Stimulated activated CD4-positive, alpha-beta T cell treated with anti-CD3 and anti-CD28 coated beads, TNF-alpha, amount 100 ng/mL, for 24 hours (primary cell): ENCODE measurements at places on chromosomes 11 and 22.

DNA sequence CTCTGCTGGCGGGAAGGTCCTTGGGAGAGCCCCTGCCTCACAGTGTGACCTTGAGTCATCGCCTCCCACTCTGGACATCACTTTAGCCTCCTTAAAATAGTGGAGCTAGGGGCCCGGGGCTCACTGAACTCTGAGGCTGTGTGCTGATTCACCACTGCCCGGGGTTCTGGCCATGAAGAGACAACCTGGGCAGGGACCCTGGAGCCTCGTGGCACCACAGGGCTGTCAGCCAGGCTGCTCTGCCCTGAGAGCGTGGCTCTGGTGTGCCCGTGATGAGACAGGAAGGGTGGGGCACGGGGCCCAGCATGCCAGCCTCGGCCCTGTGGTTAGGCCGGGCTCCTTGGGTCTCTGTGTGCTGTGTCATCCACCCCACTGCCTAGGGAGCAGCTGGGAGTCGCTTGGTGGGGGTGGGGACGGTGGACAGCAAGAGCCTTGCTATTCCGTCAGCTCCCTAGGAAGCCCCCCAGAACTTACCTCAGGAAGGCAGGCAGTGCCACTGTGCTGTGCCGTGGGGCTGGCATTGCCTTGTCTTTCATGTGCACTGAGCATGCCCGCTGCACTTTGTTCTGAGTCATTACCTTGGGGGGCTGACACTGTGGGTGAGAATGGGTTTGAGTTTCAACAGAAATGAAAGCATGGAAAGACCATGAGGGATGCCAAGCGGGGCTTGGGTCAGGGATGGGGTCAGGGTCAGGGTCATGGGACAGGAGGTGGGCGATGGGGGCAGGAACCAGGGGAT lies 31.7 kb downstream of the TPCN2 start:
- no peak for DNase-seq

GRCh38 chr11:2311353-2312133 lies 9.7 kb downstream of the TSPAN32 start:
- DNase-seq: no peak

DNA sequence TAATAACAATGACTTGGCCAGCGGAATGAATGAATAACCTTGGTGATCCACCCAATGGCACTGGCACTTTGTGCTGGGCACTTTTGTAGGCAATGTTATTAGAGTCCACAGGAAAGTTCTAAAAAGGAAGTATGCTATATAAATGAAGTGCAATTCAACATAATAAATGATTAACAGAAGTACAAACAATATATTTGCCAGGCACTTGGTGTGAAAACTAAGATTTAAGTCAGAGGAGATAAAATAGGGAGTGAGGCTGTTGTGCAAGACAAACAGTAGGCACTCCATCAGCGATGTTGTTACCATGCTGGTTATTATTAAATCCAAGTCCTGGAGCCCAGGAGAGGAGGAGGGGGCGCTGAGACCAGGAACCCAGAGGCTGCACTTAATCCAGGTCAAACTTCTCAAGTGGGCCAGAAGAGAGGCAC lies 173.8 kb downstream of the LARGE1 start:
- DNase-seq: no peak

GRCh38 chr11:123434262-123434661 lies 4.2 kb downstream of the GRAMD1B start:
- DNase-seq: no peak

- DNase-seq: no peak
These were observed 223.9 kb upstream of the ZBED5 start for GRCh38 chr11:11081776-11082175.

- DNase-seq: no peak
These were observed 43.2 kb upstream of the CHKA start for GRCh38 chr11:68164437-68164836.

DNA sequence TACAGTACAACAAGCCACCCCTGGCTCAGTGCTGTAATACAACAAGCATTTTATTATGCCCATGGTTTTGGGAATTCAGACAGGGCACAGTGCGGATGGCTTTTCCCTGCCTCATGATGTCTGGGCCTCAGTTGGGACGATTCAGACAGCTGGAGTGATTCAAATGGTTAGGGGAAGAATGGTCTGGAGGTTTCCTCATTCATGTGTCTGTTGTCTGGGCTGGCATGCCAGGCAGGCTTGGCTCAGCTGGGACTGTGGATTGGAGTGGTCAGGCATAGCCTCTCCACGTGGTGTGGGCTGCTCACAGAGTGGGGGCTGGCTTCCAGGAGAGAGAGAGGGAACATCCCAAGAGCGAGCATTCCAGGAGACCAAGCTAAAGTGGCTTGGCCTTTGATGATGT lies 164.4 kb downstream of the C11orf91 start:
- no peak for DNase-seq

- no peak for DNase-seq
These were observed 36.1 kb downstream of the PPFIA1 start for GRCh38 chr11:70306586-70307033.

DNA sequence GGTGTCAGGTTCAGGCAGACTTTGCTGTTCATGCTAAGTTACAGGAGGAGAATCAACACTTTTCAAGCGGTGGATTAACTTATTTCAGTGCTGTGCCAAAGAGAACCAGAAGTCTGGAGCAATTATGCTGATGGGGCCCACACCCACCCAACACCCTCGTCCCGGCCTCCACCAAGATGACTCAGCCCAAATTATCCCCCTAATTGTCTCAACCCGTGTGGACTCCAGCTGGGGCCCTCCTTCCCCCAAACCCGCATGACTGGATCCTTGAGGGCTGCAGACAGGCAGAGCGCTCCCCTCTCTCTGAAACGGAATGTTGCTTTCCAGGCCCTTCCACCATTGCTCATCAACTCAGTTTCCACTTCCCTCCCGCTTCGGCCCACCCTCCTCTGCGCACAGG lies 34.6 kb upstream of the MN1 start:
- no peak for DNase-seq

GRCh38 chr11:123798513-123799252 lies 7.5 kb downstream of the OR6M1 start:
- no peak for DNase-seq

GRCh38 chr11:97772705-97773104 lies 1248.0 kb upstream of the CNTN5 start:
- no peak for DNase-seq

- no peak for DNase-seq
These were observed 5.8 kb upstream of the BRD1 start for GRCh38 chr22:49833340-49834007.

- no peak for DNase-seq
These were observed 81.3 kb upstream of the BLID start for GRCh38 chr11:122197066-122197987.

- DNase-seq: no peak
These were observed 108.7 kb upstream of the SNX19 start for GRCh38 chr11:131025020-131025419.

- DNase-seq: no peak
These were observed 111.9 kb downstream of the WNT7B start for GRCh38 chr22:45864959-45865476.

DNA sequence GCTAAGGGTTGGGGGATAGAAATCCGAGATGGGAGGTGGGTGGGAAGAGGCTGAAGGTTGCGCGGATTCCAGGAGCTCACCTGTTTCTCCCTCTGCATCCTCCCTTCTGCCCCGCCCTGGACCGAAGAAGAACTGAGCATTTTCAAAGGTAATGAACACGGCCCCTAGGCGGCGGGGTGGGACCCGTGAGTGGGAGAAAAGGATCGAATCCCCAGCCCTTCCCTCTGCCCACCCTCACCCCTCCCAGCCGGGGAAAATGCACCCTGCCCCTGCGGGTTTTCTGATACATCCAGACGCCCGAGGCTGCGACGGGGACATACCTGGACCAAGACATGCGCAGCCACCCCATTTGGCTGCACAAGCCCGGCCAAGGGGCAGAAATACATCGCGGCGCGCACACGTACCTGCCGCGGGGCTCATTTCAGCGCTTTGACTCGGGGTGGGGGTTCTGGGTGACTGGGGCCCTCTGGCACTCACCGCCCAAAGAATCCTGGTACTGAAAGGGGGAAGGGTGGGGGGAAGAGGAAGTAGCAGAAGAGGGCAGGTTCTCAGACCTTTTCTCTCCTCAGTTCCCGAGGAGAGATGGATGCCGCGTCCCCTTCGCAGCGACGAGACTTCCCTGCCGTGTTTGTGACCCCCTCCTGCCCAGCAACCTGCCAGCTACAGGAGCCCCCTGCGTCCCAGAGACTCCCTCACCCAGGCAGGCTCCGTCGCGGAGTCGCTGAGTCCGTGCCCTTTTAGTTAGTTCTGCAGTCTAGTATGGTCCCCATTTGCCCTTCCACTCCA lies 6.0 kb downstream of the VSIG2 start:
- no peak for DNase-seq

DNA sequence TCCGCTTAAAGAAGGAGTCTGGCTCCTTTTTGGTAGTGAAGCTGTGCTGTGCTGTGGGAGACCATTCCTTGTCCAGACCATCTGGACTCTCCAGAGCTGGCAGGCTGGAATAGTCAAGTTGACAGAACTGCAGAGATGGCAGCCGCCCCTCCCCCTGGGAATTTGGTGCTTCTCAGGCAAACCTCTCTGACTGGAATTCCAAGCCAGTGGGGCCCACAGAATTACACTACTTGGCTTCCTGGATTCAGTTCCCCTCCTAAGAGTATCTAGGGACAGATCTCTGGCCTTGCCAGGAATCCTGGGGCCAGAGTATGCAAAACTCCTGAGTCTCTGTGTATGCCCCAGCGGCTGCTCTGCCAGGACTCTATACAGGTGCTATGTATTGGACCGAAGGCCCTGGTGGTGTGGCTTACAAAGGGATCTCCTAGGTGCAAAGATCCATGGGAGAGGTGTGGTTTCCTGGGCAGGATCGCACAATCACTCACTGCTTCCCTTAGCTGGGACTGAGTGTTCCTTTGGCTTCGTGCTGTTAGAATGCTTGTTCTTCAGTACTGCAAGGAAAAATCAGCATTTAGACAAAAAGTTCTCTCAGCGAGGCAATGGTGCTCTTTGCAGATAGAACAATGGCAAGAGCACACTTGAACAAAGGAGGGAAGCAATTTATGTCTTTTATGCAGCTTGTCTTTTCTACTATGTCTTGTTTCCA lies 86.8 kb downstream of the PRMT3 start:
- DNase-seq: no peak

DNA sequence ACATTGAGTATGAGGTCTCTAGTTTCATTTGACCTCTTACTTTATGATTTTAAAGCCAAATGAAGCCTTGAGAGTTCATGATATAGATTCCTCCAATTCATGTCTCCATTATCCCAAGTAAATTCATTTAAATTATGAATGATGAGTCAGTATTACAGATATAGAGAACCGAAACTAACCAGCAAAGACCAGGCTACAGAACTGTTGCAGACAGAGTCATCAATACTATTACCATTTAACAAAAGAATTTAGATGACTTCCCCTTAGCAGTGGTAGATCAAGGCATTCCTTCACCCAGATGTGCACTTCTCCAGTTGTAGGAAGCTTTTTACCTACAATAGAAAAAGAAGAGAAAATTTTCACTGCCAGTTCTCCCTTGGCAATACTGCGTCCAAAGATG lies 11.8 kb upstream of the CCDC89 start:
- no peak for DNase-seq

GRCh38 chr11:2549876-2550605 lies 105.2 kb downstream of the KCNQ1 start:
- no peak for DNase-seq

GRCh38 chr22:37456346-37456745 lies 29.1 kb upstream of the ELFN2 start:
- no peak for DNase-seq

DNA sequence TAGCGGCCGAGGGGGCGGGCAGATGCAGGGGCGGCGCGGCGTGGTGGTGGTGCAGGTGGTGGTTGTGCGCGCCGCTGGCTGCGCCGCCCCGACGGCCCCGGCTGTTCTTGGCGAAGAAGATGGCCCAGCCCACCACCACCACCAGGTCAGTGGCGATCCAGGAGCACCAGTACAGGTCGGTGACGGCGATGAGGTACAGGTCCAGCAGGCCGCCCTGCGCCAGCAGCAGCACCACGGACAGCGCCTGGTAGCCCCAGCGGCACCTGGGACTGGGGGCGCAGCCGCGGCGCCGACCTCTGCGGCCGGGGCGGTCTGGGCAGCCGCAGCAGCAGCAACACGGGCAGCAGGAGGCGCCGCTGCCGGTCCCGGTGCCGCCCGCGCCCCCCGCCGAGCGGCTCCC lies 879 bp downstream of the TMEM121B start:
- no peak for DNase-seq

- no peak for DNase-seq
These were observed 37.5 kb downstream of the PDGFD start for GRCh38 chr11:104126464-104126863.

- DNase-seq: no peak
These were observed 395.0 kb upstream of the CCDC90B start for GRCh38 chr11:83681031-83681781.

GRCh38 chr11:20530942-20531703 lies 68.3 kb upstream of the SLC6A5 start:
- DNase-seq: no peak

GRCh38 chr11:71064183-71064582 lies 188.2 kb downstream of the SHANK2 start:
- DNase-seq: no peak
